ENCODE measurements at places on chromosomes 6 and 20.

DNA sequence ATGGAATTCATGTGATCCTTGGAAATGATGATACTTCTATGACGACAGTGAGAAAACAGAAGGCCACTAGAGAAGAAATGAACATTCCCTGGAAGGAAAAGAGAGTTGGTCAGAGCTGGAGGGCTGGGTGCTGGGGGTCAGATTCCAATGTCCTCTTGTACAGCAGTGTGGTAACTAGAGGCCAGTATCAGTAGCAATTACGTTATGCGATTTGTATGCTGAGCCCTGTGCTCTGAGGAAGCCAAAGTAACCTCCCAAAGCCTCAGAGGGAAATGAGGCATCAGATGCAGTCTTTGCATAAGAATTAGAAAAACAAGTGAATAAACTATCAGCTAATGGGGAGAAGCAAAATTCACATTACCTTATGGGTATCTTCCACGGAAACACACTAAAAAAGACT, 65.5 kb upstream of the SLC4A11 start:
- DNase-seq = no peak

- no peak for DNase-seq
Observed at GRCh38 chr6:163841733-163842132, 427.2 kb downstream of the QKI start.

GRCh38 chr6:162343936-162344645, 383.5 kb downstream of the PRKN start:
- no peak for DNase-seq

DNA sequence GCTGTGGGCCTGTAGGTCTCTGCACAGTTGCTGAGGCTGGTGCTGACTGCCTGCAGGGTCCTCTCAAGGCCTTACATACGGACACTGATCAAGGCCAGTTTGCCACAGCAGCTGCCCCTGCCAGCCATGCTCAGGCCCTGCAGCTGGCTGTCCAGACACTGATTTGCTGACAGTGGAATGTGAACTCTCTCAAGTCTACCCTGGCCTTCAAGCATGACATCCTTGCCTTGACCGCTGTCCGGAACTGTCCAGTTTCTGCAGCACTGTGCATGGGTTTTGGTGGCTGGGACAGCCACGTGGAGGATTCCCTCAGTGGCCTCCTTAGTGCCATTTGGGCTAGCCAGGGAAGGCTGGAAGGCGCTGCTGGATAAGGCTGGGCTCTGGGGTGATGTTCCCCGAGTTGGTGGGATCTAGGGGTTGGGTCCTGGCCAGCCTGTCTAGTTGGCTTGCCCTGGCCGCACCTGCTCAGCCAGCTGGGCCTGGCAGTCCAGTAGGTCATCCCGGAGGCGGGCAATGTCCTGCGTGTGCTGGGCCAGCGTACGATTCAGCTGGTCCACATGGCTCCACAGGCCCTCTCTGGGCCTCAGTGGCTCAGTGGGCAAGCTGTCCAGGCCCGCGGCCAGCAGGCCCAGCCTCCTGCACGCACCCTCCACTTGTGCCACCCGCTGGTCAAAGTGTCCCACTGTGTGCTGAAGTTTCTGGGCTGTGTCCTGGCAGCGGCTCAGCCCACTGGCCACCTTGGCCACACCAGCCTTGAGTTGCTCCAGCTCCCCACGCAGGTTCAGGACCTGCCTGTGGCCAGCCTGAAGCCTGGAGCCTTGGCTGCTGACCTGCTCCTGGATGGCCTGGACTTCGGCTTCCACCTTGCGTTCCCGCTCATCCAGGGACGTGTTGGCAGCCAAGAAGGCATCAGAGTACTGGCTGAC, 5.5 kb downstream of the EMILIN3 start:
- DNase-seq = no peak

- DNase-seq = no peak
Observed at GRCh38 chr6:45614488-45615285, 237.0 kb upstream of the SUPT3H start.

DNA sequence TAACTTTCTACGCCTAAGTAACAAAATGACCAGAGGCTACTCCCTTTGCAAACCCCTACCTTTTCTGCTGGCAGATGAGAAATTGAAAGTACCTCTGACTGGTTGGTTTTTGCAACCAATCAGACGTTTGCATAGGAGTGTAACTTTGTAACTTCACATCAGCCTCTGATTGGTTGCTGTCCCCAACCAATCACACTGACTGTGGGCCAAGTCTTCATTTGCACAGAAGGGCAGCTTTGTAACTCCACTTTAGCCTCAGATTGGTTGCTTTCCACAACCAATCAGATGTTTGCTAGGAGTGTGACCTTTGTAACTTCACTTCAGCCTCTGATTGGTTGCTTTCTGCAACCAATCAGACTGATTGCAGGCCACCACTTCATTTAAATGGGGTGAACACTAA, 89.1 kb downstream of the ME1 start:
- DNase-seq = no peak

- peak; percentile 7 for DNase-seq
Observed at GRCh38 chr20:973785-974194, 28.3 kb downstream of the RSPO4 start.

DNA sequence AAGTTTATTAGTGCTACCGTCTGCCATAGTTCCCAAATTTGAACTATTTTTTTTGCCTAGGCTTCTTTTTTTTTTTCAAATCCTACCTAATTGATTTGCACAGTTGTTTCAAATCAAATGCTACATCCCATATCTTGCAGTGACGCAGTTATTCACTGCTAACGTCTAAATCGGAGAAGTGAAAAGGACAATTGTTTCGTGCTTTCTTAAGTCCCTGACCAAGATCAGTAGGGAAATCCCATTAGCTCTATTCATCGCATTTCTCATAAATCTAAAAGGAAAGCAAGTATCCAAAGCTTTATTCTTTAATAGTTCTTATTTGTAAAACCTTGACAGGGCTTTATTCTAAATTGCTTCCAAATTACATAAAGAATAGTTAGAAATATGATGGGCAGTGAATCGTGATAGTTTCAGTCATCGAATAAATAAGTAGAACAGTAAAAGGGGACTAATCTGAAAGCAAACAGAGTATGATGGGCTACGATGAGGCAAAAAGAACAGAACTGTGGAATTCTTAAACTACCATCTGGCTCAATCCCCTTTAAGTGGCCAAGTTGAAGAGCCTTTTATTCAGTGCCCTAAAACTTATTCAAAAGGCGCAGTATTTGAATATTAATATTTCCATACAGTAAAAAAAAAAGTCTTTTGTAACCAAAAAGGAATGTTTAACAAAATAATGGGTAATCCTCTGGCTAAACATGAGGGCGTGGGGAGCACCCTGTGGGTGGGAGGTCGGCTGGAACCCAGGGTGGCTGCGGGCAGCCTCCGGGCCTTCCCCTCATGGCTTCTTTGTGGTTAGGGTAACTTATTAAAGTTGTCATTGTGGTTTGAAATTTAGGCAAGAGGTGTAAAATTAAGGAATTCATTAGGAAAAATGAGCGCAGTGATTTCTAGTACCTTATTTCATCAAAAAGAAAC, 3.0 kb upstream of the ARID1B start:
- no peak for DNase-seq

- peak; percentile 85 for DNase-seq
Observed at GRCh38 chr6:47047479-47048407, 5.6 kb upstream of the ADGRF1 start.

GRCh38 chr6:5749016-5749650, 257.6 kb downstream of the NRN1 start:
- no peak for DNase-seq

DNA sequence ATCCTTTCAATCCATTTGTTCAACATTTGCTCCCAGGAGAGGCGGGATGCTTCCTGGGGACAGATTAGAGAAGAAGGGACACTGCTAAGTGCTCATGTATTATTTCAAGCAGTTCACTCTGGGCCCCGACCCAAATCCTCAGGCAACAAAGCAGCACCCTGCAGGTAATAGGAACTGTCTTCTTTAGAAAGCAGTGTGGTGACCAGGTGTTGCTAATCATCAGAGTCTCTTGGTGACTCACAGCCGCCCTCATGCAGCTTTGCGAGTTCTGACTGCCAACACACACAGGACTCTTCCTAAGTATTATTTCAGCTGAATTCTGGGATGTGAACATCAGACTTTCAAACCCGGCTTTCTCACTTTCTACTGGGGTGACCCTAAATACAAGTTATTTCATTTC, 356.4 kb downstream of the PRKN start:
- DNase-seq = no peak

DNA sequence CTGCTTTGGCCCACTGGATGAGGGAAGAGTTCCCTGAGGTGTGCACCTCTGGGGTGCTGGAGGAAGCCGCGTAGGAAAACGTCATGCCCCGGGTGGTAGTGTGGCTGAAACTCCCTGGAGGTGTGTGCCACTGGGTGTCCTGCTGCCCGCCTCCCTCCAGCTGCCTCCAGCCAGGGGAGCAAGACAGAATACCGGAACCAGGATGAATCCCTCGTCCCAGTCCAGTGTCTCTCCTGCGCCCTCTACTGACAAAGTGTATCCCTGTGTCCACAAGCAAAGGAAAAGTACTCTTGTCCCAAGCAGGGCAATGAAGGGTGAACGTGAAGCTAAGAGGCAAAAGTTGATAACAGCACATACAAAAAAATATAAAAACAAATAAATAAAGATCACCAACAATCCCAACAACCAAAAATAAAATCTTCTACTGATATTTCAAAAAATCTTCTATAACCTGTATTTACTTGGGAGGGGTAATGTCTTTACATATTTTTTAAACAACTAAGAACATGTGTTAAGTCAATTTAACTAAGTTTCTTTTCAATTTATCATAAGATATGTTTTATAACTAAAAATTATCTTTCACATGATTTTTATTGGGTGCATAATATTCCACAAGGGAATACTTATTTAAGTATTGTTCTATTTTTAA, 437.6 kb downstream of the MAFB start:
- peak; percentile 23 for DNase-seq

GRCh38 chr6:12504325-12504966, 212.1 kb upstream of the PHACTR1 start:
- DNase-seq = no peak

- DNase-seq = no peak
Observed at GRCh38 chr6:142985281-142985680, 40.3 kb upstream of the HIVEP2 start.

- no peak for DNase-seq
Observed at GRCh38 chr20:41225091-41225490, 87.7 kb downstream of the PLCG1 start.

DNA sequence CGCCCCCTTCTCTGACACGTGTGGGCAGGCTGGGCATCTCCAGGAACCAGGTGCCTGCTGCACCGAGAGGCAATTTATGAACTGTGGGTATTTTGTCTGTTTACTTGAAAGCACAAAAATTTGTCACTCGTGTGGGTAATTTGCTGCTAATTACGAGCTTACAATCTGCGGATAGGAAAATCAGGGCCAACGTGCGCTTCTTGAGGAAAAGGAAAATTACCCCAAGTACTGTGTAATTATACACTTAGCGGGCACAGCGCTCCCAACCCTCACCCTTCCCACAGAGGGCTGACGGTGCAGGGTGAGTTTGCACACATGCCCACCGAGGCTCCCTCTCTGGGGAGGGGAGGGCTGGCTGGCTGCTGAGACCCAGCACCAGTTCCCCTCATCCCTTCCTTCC, 25.3 kb upstream of the MDGA1 start:
- no peak for DNase-seq

DNA sequence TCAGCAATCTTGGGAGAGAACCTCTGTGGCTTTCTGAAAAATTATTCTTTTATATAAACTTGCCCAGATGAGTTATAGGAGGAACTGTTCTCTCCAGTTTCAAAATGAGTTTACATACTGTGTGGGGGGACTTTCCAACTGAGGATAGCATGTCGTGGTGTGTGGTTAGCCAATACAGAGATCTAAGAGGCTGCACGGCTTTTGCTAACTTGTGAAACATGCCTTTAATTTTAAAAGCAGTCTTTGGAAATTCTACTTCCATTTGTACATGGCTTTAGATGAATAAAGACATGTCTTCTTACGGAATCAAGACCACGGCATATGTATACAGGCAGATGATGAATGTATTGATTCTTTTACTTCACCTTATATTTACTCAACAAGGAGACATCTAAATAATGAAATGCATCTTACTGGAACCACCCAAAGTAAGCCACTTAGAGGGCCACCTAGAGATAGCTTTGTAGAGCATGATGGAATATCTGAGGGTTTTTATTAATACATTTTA, 39.8 kb downstream of the HIVEP1 start:
- DNase-seq = no peak

GRCh38 chr6:33993653-33994471, 152.0 kb downstream of the GRM4 start:
- DNase-seq = no peak

GRCh38 chr6:110399219-110400071, 15.9 kb downstream of the DDO start:
- no peak for DNase-seq
